ENCODE measurements at places on chromosomes 16 and 17.
A peak's percentile ranks its signal among the peaks of the same experiment; 100 is the strongest.

DNA sequence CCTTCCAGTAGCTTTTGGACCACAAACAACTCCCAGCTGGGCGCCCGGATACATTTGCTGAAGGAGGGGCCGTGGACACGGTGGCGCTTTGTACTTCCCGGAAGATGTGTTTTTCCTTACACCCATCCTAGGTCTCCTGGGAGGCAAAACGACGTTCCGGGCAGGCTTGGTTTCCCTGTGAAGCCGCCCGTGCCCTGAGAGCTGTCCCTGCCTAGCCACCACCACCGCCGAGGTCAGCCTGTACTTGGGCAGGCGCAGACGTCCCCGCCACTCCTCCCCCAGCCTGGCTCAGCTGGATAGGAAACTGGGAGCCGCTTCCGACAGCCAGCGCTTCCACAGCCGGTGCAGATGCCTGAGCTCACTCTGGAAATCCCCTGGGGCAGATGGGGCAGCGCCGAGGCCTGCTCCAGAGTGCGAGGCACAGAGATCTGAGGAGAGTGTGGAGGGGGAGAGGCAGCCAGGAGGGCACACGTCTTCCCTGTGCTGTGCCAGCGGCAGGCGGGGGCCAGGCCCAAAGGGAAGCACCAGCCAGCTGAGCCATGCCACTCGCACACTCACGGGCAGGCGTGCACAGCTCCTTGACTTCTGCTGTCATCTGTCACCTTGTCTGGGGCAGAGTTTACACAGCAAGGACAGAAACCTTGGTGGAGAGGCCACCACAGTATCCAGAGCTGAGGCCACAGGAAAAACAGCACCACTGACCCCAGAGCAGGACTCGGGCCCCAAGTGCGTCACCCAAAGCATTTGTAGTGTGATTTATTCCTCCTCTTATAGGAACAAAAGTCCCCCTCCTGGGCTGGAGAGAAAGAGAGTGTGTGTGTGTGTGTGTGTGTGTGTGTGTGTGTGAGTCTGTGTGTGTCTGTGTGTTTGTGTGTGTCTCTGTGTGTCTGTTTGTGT, 3.0 kb downstream of the RHBDF2 start:
- DNase-seq = peak; percentile 90

GRCh38 chr17:52383493-52384100, 225.1 kb upstream of the CA10 start:
- DNase-seq = peak; percentile 7

- no peak for DNase-seq
Measured at GRCh38 chr17:142876-143784, 5.8 kb downstream of the SCGB1C2 start.

DNA sequence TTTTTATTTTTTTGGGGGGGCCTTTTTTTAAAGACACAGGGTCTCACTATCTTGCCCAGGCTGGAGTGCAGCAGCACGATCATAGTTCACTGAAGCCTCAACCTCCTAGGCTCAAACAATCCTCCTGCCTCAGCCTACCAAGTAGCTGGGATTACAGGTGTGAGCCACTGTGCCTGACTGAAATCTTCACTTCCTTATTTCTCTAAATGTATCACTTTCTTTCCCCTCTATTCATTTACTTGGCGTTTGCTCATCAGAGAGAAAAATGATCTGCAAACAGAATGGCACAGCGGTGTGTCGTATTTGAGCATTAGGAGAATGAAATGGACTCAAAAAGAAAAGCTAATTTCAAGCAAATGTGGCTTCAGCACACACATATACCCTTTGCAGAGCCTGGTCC, 44.3 kb upstream of the CDH5 start:
- DNase-seq = no peak

DNA sequence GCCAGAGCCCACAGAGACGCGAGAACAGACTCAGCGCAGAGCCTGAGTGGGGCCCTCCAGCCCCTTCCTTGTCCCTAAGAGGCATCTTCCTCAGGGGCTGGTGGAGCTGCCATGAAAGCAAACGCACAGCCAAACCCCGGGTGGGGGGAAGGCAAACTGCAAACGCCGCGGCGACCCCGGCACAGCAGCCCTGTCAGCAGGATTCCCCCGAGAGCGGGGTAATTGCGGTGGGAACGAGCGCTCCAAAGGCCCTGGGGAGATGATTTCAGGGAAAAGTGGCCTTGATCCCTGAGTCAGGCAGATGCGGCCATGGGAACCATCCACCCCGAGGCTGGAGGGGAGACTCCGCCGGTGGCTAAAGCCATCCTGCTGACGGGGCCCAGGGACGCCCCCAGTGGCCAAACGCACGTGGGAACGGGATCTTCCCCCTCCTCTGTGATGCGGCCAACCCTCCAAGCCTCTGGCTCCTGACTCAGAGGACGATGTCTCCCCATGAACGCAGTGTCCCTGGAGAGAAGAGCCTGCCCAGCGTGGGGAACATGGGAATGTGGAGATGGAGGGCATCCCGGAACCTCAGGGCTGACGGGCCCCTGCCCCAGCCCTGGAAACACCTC, 25.1 kb downstream of the SLC7A5 start:
- DNase-seq = no peak

GRCh38 chr16:68719993-68720489, 17.1 kb upstream of the CDH1 start:
- no peak for DNase-seq

DNA sequence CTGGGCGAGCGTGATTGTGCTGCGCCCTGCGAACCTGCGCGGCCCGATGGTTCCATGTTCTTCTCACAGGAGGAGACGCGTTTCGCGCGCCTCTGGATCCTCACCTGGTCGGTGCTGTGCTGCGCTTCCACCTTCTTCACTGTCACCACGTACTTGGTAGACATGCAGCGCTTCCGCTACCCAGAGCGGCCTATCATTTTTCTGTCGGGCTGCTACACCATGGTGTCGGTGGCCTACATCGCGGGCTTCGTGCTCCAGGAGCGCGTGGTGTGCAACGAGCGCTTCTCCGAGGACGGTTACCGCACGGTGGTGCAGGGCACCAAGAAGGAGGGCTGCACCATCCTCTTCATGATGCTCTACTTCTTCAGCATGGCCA, 1.0 kb downstream of the FZD2 start:
- DNase-seq = no peak

DNA sequence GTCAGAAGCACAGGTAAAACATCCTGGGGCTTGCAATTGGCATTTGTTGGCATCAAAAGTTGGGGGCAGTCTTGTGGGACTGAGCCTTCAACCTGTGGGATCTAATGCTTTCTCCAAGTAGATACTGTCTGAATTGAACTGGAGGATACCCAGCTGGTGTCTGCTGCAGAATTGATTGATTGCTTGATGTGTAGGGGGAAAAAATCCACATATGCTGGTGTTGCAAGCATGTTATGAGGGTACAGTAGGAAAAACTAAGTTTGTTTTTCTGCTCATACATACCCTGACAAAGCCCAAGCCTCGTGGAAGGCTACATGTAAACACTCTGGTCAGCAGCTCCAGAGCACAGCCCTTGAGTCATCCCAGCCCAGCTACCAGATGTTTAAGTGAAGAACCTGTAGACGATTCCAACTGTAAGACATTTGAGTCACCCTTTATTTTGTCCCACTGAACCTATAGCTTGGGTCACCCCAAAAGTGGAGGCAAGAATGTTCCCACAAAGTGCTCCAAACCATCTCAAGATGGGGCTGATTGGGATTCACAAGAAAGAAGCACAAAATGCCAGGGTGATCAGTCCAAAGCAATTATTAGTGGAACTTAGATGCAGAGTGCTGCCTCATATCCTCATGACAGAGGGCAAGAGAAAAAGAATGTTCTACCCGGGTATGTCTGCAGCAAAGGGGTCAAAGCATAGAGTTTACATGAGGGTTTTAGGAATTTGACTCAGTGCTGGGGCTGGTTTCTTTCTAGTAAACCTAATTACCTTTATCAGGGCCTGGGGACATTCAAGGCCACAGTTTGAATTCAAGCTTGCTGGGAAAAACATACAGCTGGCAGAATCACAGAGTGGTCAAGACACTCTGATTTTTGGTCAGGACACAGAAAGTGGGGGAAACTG, 9.6 kb upstream of the APPBP2 start:
- DNase-seq = peak; percentile 94

DNA sequence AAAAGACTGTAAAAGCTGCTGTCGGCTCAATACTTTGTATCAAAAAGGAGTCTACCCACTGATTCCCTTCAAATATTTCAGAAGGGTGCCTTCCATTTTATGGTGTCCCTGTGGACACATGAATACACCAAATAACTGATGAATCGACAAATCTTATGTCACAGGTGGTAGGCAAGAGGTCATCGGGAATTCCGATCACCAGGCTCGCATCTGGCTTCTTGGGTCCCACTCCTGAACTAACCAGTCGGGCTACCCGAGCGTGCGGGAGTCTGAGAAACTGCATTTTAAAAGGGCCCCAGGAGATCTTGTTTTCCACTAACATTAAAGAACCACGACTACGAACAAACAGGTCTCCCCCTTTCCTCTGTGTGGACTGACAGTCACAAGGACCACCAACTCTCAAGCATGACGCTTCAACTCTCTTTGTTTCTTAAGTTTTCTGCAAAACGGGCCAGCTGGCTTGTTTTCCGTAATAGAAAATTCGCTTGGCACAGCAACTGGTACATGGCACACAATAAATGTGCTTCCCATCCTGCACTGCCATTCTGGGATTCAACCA, 873 bp downstream of the PSME3IP1 start:
- no peak for DNase-seq

GRCh38 chr17:28509789-28510188, 3.6 kb downstream of the FOXN1 start:
- DNase-seq = no peak

GRCh38 chr17:5913032-5913531, 157.1 kb upstream of the WSCD1 start:
- no peak for DNase-seq

DNA sequence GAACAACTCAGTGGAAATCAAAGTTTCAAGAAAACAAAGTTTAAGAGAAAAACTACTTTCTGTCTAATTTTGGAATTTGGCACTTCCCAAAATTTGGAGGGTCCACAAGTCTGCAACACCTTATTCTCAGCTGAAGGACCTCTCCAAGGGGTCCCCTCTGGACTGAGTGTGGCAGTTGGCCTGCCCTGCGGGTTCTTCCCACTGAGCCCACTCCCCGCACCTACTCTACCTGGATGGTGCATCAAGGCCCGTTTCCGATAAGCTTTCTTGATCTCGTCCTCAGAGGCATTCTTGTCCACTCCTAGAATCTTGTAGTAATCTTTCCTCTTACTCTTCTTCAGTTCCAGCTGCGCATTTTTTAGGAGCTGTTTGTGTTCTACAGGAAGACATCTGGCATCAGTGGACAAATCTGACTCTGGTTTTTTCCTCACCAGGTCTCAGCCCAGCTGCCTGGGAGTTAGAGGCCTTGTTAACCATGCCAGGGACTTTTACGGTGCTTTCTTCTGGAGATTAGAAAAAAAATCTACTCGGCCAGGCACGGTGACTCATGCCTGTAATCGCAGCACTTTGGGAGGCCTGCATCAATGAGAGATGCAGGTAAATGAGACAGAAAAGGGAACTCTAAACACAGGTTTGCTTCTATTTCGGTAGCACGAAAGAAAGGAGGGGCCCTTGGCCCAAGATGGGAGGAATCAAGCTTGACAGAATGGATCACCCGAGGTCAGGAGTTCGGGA, 15.6 kb downstream of the CNP start:
- DNase-seq = peak; percentile 60

DNA sequence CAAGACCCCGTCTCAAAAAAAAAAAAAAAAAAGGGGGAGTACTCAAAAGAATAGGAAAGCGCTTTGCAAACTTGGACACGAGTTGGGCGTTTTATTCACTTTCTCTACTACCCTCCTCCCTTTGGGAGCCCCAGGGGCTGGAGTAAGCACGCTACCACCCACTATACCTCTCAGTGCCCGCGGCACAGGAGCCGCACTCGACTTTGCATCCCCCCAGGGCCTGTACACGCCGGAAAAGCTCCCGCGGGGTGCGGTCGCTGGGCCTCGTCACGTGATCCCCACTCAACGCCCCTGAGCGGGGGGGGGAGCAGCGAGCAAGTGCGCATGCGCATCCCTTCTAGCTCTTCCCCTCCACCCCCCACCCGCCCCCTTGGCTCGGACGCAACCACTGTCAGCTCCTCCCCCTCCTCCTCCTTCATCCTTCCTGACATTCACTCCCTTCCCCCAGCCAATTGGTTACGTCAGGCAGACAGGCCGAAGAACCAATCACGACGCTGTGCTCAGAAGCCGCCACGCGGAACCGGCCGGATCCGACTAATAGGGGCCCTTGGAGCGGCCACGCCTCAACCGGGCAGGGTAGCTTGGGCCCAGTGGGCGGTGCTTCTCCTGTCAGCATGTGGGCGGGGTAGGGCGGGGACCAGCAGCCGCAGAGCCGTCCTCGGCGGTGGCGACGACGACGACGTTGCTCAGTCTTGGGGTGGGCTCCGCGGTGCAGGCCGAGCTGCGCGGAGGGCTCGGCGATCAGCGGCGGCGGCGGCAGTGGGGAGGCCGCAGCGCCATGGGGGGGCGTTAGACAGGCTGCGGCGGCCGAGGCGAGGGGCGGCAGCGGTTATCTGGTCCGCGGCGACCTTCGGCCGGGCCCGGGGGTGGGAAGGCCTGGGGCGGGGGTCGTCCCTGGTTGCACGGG, at the start of gene HAPSTR1:
Gene HAPSTR1 (plus strand): TSS at position 685 of the 907 bp plus-strand sequence. CDS start 401 bp downstream, outside the sequence.
- peak; percentile 100 for DNase-seq

All from choroid plexus epithelial cell (primary cell).